CD4-positive, alpha-beta T cell treated with Interleukin-4 for 4 hours (primary cell): ENCODE measurements at places on chromosomes 2 and 18.

GRCh38 chr2:213017404-213017803 lies 134.0 kb downstream of the IKZF2 start:
- DNase-seq: no peak

DNA sequence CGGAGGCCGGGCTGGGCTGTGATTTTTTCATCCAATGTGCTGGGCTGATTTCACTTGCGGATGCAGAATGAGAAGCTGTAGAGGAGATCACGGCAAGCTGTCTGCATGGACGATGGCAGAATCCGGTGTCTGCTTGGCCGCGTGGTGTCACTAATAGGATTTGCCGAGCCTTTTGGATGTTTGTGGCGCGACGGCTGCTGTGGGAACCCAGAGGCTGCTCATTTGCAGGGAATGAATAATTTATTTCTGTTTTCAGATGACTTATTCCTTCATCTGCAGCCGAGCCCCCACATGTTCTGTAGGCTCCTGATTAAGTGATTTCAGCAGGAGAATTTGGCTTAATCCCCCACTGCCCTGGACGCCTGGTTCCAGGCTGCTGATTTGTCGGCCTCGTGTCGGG lies 62.6 kb downstream of the ODC1 start:
- no peak for DNase-seq

DNA sequence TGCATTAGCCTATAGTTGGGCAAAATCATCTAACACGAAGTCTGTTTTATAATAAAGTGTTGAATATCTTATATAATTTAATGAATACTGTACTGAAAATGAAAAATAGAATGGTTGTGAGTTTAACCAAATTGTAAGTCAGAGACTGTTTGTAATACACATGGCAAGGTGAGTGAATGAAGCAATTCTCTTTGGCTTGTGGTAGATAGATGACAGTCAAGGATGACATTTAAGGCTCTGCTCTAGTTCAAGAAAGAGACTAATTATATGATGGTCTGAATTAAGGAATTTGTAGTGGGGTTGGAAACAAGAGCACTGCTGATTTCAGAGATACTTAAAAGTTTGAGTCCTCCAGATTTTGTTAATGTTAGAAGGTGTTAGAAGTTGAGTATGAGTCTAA lies 207.7 kb downstream of the MCFD2 start:
- DNase-seq: no peak

DNA sequence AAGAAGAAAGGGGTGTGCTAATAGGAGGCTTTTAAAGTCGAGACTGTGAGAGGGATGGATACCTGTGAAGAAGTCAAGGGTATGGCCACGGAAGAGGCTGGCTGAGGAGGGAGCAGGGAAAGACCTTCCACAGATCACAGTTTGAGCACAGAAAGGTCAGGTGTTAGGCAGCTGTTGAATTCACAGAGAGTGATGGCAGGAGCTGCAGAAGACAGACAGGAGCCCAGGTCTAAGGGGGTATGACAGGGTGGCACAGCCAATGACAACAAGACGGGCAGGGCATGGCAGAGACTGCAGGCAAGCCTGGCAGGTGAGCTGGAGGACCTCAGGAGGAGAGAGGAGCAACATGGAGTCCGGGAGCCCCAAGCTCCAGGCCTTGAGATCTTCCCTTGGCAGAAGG lies 163.1 kb downstream of the LAMA1 start:
- no peak for DNase-seq

GRCh38 chr2:40606862-40607261 lies 155.0 kb upstream of the SLC8A1 start:
- no peak for DNase-seq

DNA sequence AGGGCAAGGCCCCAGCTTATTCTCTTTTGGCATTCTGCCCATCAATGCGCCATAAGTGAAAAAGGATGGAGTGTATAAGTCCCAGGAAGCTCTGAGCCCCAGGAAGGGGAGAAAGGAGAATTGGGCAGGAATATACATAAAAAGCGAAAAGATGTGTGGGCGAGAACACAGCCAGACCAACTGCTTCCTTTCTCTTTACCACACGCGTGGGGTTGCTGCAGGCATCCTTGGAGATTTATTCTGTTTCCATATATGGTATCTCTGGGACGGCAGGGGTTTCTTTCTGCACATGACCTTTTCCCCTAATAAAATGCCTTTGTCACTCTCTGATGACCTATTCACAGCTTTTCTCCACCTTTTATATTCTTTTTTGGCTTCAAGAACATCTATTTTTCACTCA lies 440.5 kb downstream of the NBAS start:
- no peak for DNase-seq

DNA sequence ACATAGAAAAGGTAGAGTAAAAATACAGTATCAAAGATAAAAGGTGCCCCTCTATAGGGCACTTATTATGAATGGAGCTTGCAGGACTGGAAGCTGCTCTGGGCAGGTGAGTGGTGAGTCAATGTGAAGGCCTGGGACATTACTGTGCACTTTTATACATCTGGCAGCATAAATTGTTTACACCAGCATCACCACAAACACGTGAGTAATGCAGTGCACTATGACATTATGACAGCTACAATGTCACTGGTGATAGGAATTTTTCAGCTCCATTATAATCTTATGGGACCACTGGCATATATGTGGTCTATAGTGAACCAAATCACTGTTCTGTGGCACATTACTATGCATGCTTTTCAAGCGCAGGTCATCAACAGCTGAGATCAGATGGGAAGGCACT lies 48.1 kb downstream of the TPGS2 start:
- DNase-seq: no peak

- no peak for DNase-seq
Observed at GRCh38 chr18:23340661-23341060, 112.4 kb upstream of the RIOK3 start.
